GM04504 (cell line): ENCODE measurements at places on chromosomes 13 and 19.

DNA sequence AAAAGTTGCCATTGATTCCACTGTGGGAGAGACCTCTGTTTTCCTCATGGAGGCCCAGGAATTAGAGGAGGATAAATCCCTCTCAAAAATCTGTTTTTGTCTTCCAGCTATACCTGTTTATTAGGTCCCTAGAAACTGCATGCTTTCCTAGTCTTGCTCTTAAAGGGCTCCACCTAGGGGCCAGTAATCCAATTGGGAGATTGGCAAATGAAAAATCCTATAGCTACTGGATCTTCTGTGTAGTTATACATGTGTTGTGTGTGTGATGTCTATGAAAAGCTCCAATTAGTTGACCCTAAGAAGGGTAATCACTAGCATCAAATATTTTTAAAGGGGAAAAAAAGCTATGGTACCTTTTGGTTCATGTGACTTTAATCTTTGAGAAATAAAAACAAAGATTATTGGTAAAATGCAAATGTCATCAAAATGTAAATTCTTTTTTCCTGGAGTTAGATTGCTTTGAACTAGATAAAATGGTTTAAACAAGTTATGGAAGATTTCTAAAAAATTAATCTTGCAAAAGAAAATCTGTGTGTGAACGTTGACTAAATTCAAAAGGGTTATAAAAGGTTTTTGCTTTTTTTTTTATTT, 63.4 kb upstream of the C1QTNF9B start:
- DNase-seq = no peak

DNA sequence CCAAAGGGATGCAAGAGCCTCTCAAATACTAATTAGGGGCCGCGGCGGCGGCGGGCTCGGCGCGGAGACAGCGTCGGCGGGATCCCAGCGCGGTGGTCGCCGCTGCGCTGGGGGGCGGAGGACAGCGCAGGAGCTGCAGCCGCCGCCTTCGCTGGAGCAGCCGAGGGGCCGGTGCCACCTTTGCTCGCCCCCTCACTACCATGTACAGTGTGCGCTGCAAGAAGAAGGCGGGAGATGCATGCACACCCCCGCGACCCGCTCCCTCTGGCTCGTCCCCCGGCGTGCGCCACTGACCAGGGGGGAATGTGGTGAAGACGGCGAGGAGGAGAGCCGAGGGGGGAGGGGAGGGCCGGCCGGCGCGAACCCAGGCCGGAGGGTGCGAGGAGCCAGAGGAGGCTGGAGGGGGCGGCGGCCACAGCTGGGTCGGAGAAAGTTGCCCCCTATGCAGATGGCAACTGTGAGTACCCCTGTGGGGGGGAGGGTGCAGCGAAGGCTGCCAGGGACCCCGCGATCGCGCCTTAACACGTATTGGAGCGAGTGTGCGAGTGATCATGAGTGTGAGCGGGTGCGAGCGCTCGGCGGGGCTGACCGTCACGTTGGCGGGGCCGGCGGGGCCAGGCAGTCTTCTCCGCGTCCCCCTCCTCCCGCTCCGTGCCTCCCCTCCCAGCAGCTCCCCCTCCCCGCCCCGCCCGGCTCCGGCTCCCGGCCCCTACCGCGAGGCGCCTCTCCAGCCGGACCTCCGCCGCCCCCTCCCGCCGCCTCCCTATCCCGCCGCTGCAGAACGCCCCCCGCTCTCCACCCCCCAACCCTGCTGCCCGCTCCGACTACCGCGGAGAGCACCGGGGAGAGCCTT, 808 bp downstream of the SLITRK5 start:
- no peak for DNase-seq

DNA sequence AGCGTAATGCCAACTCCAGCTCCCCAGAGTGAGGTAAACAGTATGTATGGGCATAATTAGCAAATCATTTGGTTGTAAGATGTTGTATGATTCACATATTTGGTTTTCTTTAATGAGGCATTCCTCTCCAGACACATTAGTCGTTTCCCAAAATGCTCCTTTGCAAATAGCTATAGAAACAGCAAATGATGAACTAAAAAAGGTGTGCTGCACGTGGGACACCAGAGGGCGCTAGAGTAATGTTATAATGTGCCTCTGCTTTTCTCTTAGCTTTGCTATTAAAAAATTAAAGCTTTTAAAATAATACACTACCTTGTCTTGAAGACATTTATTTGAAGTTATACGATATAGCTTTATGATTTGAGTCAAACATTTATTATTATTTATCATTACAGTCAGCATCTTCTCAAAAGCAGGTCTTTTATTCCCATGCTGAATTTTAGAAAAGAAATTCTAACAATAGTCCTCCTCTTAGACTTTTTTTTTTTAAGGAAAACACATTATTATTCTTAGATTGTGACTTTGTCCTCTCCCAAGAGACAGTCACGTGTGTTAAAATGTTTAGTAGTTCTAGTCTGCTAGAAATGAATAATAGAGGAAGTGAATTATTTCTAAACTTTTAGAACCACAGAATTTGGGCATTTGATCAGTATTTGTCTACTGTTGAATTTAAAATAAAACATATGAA, 121.6 kb upstream of the FRY start:
- peak; percentile 35 for DNase-seq

DNA sequence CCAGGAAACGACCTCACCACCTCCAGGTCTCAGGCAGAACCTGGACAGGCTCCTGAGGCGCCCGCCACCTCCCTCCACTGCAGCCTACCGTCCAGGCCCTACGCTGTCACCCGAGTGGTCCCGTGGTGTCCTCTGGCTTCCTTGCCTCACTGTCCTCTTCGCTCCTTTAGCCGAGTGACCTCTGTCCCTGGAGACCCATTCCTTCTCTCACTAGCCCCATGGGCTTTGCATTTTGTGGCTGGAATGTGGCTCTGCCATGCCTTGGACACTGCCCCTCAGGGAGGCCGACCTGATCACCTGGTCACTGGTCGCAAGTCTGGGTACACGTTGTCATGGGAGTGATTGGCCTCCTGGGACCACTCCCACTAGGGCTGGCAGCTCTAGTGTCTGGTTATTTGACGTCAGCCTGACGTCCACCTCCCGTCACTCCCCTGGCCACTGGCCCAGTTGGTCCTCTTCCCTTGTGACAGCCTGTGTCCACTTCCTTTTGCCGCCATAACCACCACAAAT, 17.9 kb downstream of the SLC25A42 start:
- DNase-seq = no peak

GRCh38 chr13:110885966-110886869, 28.7 kb downstream of the ANKRD10 start:
- DNase-seq = no peak

GRCh38 chr19:30663611-30664174, 291.5 kb downstream of the ZNF536 start:
- no peak for DNase-seq

DNA sequence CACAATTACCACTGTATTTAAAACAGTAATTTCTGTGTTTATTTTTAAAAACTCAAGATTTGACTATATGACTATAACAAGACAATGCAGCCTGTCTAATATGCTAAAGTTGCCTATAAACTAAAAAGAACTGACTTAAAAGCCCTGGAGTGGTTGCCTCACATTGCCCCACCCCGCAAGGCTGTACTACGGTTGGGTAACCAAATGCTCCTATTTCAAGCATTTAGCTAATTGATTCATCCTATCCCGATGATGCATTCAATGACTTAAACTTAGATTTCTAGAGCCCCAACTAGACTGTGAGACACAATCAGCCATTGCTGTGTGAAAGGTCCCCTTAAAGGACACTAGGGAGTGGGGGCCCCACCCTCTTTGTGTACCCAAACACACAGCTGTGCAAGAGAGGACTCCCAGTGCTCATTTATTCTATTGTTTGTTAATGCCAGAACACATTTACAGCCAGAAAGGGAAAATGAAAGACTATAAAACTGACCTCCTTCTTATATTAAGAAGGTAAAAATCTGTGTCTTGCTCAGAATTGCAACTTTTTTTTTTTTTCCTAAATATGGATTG, 66.9 kb downstream of the MIPEP start:
- DNase-seq = no peak

GRCh38 chr19:12784394-12784870, 6.9 kb upstream of the JUNB start:
- no peak for DNase-seq

DNA sequence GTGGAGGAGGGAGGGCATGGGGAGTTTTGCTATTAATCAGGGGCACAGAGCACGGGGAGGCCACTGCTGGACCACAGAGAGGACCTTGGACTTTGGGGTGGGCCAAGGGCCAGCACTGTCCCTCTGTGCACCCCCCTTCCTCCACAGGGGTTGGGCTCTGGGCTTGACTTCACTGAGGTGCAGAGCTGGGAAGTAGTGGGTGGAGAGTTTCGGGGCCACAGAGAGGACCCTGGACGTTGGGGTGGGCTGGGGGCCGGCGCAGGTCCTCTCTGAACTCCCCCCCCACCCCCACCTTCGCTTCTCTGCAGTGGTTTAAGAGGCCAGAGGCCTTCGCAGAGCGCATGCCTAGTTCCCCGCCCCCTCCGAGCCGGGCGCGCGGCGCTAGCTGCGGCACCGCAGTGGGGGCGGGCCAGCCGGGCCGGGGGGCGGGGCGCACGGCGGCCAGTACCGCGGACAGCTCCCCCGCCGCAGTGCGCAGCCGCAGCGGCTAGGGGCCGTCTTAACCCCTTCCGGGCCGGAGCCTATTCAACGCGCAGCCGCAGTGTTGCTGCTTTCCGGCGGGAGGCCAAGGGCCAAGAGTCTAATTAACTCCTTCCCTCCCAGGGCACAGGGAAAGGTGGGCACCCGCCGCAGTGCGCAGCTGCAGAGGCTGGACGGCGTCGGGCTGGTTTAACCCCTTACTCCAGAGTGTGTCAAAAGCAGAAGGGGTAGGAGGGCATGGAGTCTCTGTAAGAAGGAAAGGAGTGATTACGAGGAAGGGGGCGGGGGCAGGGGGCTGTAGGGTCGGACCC, 3.7 kb downstream of the KCNC3 start:
- no peak for DNase-seq

DNA sequence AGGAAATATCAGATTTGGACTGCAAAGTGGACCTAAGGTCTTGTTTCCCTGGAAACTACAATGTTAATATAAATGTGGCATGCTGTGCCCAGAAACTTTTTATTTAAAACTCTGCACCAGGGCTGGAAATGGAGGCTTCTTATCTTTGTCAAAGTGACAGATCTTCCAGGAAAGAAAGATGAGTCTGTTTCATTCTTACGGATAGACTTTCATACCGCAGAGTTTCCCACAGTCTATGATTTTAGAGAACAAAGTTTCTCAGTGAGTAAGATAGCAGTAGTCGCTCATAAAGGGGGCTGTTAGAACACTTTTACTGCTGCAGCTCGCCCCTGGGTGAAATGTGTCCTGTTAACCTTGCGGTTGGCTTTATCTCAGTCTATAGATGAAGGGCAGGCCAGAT, 6.7 kb downstream of the CLEC11A start:
- DNase-seq = no peak

GRCh38 chr19:14786421-14786851, 8.1 kb upstream of the ADGRE2 start:
- no peak for DNase-seq

- peak; percentile 53 for DNase-seq
Measured at GRCh38 chr19:12676384-12676792, 5.3 kb downstream of the DHPS start.

GRCh38 chr13:111861766-111862366, 205.1 kb upstream of the SOX1 start:
- no peak for DNase-seq

DNA sequence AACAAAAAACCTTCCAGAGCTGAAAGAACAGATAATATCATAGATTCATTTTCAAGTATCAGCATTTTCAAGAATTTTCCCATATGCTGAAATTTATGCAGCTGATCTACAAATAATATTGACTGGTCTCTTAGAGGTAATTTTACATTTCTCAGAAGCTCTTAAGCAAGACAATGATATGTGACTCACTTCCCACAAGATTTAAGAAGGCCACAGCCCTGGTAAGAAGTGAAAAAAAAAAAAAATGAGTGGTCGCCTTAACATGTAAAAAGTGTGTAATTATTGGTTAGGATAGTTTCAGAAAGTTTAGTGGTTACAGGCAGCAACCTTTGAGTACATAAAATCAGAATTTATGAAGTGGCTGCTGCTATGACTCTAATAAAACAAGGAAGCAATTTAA, 54.5 kb downstream of the NUFIP1 start:
- DNase-seq = peak; percentile 30

GRCh38 chr13:29756506-29756905, 93.9 kb downstream of the UBL3 start:
- no peak for DNase-seq

DNA sequence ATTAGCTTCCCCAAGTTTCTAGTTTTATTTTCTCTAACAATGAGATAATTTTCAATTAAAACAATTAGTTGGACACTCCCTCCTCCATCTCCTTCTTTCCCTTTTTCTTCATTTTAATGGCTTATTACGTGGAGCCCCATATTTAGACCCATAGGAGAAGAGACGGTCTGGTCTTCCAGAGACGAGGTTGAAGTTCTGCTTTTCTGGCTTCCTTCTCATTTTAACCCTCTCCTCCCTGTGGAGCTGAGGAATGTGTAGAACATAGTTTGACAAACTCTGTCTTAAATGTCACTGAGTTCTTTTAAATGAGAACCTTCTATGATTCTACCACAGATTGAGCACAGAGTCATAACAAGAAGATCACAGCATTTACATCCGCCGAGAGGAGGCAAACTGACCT, 86.8 kb downstream of the EDNRB start:
- no peak for DNase-seq

- no peak for DNase-seq
Measured at GRCh38 chr13:68697551-68697950, 1410.1 kb upstream of the ATXN8OS start.

DNA sequence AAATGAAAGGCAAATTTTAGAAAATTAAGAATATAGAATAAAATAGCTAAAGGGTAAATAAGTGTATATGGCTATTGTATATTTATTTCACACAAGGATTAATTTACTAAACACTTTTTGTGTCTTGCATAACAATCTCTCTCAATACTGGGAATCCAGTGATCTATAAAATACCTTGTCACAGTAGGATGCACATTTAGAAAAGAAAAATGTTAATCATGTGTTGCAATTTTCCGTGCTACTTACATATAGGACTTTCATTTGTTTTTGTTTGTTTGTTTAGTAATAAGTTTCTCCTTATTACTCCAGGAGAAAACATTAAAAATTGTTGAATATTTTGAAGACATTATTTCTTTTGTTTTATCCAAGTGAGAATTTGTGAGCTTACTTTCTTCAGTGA, 1533.3 kb downstream of the SLITRK5 start:
- DNase-seq = no peak

DNA sequence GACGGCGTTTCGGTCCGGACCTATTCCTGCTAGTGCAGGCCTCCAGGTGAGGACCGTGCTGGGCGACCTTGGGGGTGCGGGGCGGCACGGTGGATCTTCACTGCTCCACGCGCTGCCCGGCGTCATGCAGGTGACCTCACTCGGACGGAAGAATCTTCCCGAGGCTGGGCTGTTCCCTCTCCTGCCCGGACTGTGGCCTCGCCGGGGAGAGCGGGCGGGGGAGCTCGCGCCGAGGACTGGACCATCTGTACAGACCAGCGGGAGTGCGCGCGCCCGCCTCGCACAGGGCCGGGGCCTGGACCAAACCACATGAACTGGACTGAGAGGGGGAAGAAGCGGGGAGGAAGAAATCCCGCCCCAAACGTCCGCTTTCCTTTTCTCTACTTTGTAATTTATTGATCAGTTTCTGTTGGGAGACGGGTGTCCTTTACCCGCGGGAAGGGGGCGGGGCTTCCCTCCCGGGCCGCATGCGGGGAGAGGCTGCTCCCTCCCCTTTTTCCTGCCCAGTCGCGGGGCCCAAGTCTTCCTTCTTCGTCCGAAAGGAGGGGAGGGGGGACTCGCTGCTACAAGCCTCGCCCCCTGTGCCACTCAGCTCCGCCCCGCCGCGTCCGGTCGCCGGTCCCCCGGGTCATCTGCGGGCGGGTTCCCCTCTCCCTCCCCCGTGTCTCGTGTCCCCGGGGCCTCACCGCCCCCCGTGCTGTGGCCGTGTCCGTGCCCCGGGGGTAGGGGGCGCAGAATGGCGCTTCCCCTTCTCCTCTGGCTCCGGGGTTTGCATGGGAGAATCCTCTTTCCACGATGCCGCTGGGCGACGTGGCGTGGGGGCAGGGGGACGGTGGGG, 4.9 kb downstream of the HRC start:
- DNase-seq = peak; percentile 46
